ENCODE measurements at places on chromosomes 1 and 21.

- no peak for DNase-seq
These were observed 13.9 kb downstream of the BSND start for GRCh38 chr1:55012661-55013060.

DNA sequence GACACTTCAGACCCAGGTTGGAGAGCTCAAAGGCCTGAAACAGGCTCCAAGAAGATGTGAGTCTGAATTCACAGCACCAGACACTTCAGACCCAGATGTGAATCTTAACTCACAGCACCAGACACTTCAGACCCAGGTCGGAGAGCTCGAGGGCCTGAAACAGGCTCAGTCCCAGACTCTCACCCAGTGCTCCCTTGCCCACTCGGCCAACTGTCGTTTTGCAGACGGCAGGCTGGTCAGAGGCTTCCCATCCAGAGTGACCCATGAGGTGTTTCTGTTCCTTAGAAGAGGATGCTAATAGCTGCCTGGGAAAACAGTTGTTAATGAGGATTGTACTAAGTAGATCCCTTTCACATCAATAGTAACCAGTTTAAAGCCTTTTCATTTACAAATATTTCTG, 88.4 kb downstream of the ADARB1 start:
- DNase-seq = no peak

DNA sequence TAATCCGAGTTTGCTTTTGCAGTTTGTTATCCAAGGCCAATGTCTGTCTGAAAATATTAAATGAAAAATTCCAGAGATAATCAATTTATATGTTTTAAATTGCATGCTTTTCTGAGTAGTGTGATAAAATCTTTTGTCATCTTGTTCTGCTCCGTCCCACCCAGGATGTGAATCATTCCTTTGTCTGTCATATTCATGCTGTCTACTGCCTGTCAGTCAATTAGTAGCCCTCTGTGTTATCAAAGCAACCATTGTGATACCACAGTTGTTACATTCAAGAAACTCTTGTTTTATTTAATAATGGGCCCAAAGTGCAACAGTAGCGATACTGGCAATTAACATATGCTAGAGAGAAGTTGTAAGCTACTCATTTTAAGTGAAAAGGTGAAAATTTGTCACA, 819.3 kb downstream of the BRINP3 start:
- DNase-seq = no peak

GRCh38 chr1:196385109-196385508, 223.1 kb downstream of the KCNT2 start:
- DNase-seq = no peak

GRCh38 chr1:244087021-244087560, 36.0 kb downstream of the ZBTB18 start:
- DNase-seq = no peak

DNA sequence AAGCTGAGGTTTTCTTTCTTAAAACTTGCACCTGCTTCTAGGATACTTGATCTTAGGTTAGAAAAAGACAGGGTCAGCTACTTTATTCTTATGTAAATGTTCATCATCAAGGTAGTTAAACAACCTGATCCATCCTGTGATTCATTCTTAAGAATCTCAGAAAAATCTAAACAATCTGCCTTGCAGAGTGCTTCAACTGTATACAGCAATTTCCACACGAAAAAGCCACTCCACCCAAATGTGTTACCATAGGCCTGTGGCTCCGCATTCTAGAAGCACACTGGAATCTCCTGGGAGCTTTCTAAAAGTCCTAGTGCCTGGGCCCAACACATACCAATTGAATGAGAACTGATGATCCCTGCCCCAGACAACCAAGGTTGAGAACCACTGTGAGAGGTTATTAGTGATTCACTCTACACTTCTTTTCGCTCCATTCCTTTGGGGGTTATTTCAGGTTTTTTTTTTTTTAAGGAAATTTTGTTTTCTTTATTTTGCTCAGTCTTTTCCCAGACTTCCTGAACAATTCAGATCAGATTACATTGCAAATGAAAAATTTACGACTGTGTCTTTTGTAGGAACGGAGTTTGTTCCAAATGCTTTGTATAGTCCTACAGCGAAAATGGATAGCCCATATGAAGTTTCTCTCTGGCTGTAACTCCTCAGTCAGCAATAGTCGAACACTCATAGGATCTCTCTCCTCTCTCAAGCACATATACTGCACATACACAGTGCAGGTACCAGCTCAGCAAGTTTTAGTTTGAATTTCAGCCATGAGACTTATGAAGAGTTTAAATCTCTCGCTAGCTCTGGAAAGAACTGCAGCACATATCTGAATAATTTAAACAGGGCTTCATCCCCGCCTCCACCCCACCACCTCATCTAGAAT, 16.1 kb downstream of the SMYD2 start:
- no peak for DNase-seq

DNA sequence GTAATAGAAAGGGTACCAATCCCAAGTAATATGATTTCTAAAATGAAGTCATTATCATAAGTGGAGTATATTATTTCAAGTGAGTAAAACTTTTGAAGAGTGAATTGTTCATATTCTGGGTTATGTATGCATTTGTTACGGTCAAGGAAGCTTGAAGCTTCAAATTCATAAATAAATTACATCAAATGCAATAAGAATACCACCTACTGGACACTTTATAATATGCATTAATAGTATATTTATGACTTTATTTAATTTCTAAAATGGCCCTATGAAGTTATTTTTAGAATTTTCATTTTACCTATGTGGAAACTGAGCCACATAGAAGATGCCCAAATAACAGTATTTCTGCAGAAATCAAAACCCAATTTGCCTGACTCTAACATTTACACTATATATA, 260.6 kb downstream of the SMYD3 start:
- no peak for DNase-seq

- no peak for DNase-seq
These were observed 46.8 kb downstream of the NPHP4 start for GRCh38 chr1:5945445-5945844.

DNA sequence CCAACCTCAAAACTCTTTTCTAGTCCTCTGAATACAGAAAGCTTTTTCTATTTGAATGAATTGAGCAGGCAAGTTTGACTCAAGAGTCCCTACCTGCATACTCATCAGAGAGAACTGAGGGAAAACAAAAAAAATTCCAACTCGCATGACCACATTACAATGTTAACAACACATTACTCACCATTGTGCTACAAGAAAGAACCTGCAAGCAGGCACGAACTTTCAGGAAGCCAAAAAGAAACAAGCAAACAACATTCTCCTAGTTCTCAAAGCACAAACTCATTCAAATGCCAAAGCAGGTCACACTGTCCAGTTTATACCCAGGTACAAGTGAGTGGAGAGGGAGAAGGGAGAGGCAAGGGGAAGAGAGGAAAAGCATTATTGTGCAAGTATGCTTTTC, 14.6 kb downstream of the OTUD7B start:
- DNase-seq = no peak

All from NCI-H2029 (cell line).